ENCODE measurements at places on chromosomes 11 and 22.

GRCh38 chr11:48078689-48079088, 98.3 kb downstream of the PTPRJ start:
- DNase-seq, result no peak

DNA sequence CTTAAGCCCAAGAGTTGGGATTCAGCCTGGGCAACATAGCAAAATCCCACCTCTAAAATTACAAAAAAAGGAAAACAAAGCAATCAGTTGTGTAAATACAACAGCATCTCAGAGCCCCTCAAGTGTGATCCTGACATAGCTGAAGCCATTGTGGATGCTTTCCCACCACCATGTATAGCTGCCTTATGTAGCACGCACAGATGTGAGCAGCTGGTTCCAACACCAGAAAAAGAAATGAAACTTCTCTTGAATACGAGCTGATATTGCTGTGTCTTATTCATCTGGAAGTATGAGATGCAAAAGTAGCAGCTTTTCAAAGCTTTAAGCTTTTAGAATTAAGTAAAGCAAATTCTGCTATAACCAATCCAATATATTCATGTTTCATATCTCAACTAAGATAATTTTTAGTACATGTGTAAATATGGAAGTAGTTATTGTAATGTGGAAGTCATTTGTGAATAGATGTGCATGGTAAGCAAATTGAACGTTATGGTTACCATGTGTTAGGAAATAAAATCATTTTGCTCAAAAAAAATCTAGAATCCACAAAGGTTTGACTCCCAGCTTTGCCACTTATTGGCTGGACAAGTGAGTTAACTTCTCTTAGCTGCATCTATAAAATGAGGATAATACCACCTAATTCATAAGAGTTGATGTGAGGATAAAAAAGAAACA, 63.2 kb downstream of the SGSM3 start:
- no peak for DNase-seq

GRCh38 chr11:65311170-65311678, 3.4 kb upstream of the CDC42EP2 start:
- DNase-seq, result peak; percentile 63

DNA sequence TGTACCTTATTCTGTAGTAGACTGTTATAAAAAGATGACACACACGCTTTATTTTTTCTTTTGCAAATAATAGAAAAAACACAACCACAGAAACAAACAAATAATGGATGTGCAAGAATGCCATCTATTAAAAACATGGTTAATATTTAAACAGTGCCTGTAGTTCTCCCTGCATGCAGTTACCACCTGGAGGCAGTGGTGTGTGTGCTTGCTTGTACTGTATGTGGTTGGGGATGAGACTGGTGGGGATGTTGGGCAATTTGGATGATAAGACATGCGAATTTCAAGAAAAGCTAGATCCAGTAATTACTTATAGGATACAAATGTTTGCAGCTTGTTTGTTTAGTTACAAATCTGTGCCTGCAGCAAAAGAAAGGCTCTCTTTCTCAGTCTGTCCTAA, 3.6 kb downstream of the C11orf87 start:
- DNase-seq, result no peak

DNA sequence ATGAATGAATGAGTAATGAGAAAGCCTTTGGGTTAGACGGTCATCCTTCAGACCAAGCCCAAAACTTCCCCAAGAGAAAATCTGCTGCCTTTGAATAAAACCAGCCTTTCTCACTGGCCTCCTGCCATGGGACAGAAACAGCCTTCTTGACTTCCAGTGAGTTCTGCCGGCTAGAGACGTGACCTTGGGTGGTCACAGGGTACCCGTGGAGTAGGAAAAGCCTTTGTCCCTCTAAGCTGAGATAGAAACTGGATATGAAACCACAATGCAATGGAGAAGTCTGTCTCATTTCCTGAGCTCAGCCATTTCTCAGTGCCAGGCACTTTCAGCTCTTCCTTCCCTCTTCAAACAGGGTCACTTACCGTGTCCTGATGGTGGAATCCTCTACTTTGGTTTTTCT, 21.2 kb upstream of the YWHAH start:
- peak; percentile 74 for DNase-seq

DNA sequence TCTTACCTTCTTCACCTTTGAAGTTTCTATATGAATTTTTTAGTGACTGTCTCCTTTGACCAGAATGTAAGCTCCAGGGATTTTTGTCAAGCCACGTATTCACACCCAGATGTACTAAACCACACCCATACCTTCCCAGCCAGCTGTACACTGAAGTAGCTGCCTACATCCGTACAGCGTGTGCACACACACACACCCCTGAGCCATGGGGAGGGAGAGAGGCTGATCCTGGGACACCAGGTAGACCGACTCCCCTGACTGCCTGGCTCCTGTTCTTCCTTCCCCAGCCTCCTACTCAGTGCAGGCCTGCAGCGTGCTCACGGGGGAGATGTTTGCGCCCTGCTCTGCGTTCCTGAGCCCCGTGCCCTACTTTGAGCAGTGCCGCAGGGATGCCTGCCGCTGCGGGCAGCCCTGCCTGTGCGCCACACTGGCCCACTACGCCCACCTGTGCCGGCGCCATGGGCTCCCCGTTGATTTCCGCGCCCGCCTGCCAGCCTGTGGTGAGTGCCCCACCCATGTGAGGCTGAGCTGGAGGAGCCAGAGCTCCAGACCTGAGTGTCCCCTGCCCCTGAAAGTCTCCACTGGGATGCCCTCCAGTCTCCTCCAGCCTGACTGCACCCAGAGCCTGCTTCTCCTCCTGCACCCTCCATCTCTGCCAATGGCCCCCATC, 25.9 kb downstream of the OTOG start:
- DNase-seq, result no peak

DNA sequence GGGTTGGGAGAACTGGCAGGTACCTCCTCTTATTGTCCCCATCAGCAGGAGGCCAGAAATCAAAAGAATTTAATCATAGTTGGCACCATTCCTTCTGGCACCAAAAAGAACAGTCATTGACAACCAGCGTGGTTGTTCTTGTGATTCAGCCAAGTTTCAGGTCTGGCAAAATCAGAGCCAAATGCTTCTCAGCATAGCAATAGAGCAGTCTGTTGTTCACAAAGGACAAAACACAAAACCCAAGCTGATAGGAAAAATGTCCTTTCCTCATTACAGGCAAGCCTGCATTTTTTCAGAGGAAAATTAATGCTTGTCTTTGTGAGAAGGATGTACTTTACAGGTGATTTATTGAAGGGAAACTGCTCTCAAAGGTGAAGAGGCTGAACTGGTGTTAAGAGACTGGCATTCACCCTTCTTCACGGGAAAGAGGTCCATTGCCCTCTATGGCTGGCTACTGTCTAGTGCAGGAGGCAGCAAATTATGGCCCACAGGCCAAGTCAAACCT, 241.8 kb upstream of the ARHGAP42 start:
- no peak for DNase-seq

DNA sequence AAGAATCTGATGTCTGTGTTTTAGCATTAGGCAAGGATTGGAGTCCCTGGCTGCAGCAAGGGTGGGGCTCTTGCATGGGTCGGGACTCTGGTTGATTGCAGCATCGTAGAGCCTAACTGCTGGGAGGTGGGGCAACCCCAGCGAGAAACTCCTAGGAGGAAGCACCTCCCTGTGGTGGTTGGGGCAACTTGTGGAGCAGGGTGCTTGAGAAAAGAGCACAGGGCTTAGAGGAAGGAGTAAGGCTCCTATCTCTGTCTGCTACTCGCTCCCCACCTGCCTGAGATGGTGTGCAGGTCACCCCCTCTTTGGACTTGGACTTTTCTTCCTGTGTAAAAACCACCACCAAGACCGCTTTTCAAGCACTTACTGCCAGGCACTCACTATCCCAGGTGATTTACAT, 15.6 kb downstream of the SREBF2 start:
- DNase-seq, result peak; percentile 89

GRCh38 chr22:43505896-43506295, 94.1 kb downstream of the MPPED1 start:
- DNase-seq, result no peak

- DNase-seq, result peak; percentile 17
Measured at GRCh38 chr11:106091480-106092123, 14.1 kb downstream of the AASDHPPT start.

- no peak for DNase-seq
Measured at GRCh38 chr11:110903830-110904229, 191.6 kb upstream of the ARHGAP20 start.

DNA sequence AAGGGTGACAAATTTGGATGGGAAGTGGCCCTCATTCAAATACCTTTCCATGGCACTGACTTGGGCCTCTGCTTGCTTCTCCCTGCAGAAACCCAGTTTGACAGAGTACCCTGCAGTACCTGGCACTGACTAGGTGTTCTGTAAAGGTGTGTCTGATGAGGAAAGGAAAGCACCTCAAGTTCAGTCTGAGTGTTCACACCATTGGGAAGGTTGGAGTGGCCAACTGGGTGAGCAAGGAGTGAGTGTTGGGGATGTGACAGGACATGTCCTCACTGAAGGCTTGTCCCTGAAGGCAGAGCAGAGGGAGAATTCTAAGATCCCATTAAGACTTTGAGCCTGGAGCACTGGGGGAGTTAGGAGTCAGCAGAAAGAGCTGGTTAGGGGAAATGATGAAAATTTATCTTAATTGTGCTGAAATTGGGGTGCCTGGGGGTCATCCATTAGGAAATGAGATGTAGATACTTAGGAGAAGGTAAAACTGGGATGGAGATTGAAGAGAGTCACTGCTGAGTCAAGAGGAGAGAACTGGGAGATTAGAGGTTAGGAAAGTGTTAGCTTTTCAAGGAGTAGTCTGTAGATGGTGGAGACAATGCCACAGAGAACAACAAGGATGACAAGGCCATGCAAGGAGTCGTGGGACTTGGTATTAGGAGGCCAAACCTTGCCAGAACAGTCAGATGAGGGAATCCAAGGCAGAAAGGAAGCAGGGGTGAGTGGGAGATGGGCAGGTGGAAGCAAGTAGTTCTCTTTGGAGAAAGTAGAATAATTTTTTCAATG, 6.1 kb downstream of the SREBF2 start:
- no peak for DNase-seq

GRCh38 chr11:15180212-15180792, 65.6 kb downstream of the INSC start:
- DNase-seq, result no peak

- DNase-seq, result no peak
Measured at GRCh38 chr11:123797541-123797940, 8.6 kb downstream of the OR6M1 start.

DNA sequence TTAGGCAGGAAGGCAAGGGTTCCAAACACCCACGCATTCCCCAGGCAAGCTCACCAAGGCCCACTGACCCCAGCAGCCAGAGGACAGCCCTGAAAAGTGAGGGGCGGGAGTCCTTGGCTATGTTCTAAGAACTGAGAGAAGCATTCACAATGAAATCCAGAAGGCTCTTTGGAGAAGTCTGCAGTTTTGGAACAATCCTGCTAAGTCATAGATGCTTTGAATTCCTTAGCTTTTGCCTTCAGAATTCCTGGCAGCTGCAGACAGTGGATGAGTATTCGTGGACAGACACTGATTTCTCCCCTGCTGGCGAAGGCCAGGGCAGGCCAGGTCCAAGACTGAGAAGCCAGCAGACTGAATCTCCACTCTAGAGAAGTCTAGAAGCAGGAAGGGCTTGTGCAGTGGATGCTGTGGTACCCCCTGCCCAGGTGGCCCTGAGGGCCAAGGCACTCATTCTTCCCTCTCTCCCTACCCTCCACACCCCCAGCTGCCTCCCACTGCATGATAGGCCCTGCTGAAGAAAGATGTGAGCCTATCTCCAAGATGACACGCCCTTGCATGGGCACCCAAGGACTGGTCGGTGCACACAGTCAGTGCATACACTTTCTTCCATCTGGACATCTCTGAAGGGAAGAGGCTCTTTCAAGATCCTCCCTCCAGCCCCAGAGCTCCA, 133.2 kb upstream of the TEAD1 start:
- DNase-seq, result no peak

DNA sequence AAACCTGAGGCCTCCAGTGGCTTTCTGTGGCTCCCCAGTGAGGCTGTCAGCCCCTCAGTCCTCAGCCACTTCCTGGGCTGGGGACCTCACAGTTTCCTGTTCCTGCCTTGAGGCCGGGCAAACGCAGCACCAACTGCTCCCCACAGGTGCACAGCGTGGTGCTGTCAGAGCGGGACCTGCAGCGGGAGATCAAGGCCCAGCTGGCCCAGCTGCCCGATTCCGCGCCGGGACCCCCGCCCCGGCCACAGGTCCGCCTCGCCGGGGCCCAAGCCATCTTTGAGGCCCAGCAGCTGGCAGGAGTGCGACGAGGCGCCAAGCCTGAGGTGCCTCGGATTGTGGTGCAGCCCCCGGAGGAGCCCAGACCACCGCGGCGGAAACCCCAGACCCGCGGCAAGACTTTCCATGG, 5.4 kb downstream of the TBC1D10C start:
- no peak for DNase-seq

DNA sequence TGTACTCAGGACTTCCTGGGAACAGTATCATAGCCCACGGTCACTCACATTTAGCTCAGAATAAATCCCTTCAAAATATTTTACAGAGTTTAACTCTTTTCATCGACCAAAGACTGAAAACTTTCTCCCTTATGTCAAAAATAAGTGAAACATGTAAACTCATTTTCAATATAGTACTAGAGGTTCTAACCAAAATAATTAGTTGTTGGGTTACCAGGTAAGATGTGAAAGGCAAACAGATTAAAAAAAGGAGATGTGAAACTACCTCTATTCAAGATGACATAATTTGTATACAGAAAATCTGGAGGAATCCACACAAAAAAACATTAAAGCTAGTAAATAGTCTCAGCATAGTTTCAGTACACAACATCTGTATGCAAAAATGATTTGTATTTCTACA, 20.3 kb downstream of the XKR3 start:
- no peak for DNase-seq

- DNase-seq, result no peak
Measured at GRCh38 chr11:95074792-95075563, 8.3 kb downstream of the SRSF8 start.

DNA sequence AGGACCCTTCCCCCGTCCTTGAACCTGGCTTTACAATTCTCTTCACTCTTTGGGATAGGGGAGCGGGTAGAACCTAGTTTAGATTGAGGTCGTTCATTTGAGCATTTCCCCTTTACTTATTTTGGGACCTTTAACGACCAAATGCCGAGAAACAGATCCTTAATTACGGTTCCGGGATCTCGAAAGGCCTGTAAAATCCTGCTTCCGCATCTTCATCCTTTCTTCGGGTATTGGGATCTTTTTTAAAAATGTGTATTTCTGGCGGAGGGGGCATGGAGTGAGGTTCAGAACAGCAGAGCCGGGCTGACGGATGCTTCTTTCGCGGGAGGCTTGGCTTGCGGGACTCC, 395 bp upstream of the HIPK3 start:
- no peak for DNase-seq

DNA sequence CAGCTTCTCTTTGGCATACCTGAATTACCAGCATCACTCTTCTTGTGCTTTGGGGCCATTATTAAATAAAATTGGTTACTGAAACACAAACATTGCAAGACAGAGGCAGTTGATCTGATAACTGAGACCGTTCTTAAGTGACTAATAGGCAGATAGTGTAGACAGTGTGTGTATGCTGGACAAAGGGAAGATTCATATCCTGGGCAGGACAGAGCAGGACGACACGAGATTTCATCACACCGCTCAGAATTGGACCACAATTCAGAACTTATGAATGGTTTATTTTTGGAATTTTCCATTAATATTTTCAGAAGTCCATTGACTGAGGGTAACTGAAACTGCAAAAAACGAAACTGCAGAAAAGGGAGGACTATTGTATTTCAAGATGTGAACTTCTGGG, 68.6 kb downstream of the LDLRAD3 start:
- DNase-seq, result no peak

GRCh38 chr22:43988960-43989359, 33.7 kb downstream of the SAMM50 start:
- DNase-seq, result no peak

Data from suppressor macrophage treated with lipopolysaccharide for 1 hour (primary cell).